Natural killer cell (primary cell): ENCODE measurements at places on chromosomes 7 and 10. TPM values are rescaled to one million over a fixed set of nuclear protein-coding genes. Genes with fewer than 3 reads are reported as not detected.

WDR86 gene
- total RNA-seq: 2.1 TPM

LIPK gene
- total RNA-seq: not detected

PRKCQ gene
- total RNA-seq: 69.5 TPM

CD36 gene
- 5.5 TPM for total RNA-seq

GRCh38 chr7:27551803-27552400, 110.8 kb downstream of the HIBADH start:
- H3K27ac ChIP-seq: no peak overlapping the region
- no peaks in the 10 kb centered on the region for H3K36me3 ChIP-seq
- no peaks in the 10 kb centered on the region for H3K4me1 ChIP-seq
- H3K27me3 ChIP-seq: no peaks in the 10 kb centered on the region

GRCh38 chr10:48472501-48473069, 132.3 kb downstream of the ARHGAP22 start:
- H3K27ac ChIP-seq: no peak overlapping the region
- no peaks in the 10 kb centered on the region for H3K4me1 ChIP-seq
- no peaks in the 10 kb centered on the region for H3K36me3 ChIP-seq
- no peak overlapping the region for H3K4me3 ChIP-seq
- H3K27me3 ChIP-seq: no peaks in the 10 kb centered on the region

- H3K36me3 ChIP-seq: no peaks in the 10 kb centered on the region
- no peaks in the 10 kb centered on the region for H3K27me3 ChIP-seq
- H3K4me1 ChIP-seq: peaks cover 11% of the 10 kb centered on the region
- H3K4me3 ChIP-seq: no peak overlapping the region
- no peak for DNase-seq
Observed at GRCh38 chr7:106736508-106737201, 75.7 kb upstream of the CCDC71L start.

DNA sequence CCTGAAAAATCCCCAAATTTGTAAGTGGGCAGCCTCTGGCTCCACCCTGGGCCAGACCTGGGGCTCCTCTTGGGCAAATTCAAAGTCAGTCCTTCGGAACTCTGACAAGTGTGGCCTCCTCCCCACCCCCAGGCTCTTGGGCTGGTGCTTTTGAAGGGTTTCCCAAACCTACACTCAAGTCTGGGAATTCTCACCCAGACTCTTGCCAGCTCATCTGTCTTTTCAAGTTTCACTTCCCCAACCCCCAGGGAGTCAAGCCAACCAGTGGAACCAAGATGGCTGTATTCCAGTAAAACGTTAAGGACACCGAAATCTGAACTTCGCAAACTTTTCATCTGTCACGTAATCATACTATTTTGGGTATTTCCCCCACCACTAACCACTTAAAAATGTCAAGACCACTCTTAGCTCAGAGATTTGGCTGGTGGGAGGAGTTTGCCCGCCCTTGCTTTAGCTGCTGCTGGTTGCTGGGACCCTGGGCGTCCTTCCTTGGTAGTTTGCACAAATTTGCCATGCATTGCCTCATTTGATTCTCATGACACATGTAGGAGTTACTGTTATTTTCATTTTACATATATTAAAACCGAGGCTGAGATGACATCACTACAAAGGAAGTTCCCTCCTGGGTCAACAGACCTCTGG, 1.7 kb upstream of the MYO1G start:
- no peaks in the 10 kb centered on the region for H3K27me3 ChIP-seq
- DNase-seq: no peak
- peaks cover 53% of the 10 kb centered on the region for H3K36me3 ChIP-seq
- no peak overlapping the region for H3K4me3 ChIP-seq

DNA sequence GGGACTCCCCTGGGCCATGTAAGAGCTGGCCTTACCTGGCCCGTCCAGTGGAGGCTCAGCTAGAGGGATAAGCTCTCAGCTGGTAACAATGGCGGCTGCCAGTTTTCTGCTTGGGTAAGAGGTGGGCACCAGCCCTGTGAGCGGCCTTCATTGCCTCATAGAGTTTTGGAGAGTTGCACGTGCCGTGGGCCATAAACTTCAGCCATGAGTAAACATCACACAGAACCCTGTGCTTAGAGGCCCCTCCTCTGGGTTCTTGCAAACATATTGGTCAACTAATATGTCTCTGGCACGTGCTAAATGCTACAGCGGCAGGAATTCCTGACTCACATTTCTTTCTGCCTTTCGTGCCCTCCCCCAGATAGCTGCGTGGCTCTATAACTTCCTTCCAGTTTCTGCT, 103.9 kb upstream of the LEP start:
- H3K4me1 ChIP-seq: peaks cover 20% of the 10 kb centered on the region
- no peak for DNase-seq
- H3K4me3 ChIP-seq: no peak overlapping the region
- H3K36me3 ChIP-seq: no peaks in the 10 kb centered on the region
- no peak overlapping the region for H3K27ac ChIP-seq
- peaks cover 32% of the 10 kb centered on the region for H3K27me3 ChIP-seq
